ENCODE measurements at places on chromosomes 16 and 17. TPM values are rescaled to one million over a fixed set of nuclear protein-coding genes. Genes with fewer than 3 reads are reported as not detected.
A peak's percentile ranks its signal among the peaks of the same experiment; 100 is the strongest.

- peaks cover 24% of the 10 kb centered on the region for H3K4me1 ChIP-seq
- no peak for DNase-seq
- H3K4me3 ChIP-seq: no peak overlapping the region
- H3K27ac ChIP-seq: no peak overlapping the region
- H3K27me3 ChIP-seq: no peaks in the 10 kb centered on the region
- no peaks in the 10 kb centered on the region for H3K36me3 ChIP-seq
Measured at GRCh38 chr16:17461951-17462729, 8.6 kb downstream of the XYLT1 start.

DNA sequence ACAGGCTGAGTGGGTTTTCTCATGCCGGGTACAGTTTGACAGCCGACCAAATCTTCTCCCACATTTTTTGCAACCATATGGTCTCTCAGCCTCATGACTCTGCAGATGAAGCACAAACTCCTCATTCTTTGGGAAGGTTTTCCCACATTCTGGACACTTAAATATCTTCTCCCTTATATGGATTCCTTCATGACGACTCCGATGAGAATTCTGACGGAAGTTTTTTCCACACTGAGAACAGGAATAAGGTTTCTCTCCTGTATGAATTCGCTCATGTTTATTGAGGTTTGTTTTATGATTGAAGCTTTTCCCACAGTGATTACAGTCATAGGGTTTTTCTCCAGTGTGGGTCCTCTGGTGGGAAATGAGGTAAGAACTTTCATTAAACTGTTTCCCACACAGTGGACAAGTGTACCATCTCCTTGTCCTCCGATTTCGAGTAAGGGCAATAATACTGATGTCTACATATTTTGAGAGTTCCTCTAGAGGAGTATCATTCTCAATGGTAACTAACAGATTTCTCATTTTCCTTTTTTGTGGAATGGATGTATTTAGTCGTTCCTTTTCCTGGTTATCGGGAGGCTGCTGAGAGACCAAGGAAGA, 10.9 kb downstream of the ZNF200 start:
- no peaks in the 10 kb centered on the region for H3K27me3 ChIP-seq
- H3K4me1 ChIP-seq: no peaks in the 10 kb centered on the region

GRCh38 chr16:50407351-50407750, 38.6 kb upstream of the BRD7 start:
- H3K27ac ChIP-seq: no peak overlapping the region
- H3K36me3 ChIP-seq: no peaks in the 10 kb centered on the region
- no peak for DNase-seq
- no peaks in the 10 kb centered on the region for H3K4me1 ChIP-seq
- H3K27me3 ChIP-seq: no peaks in the 10 kb centered on the region

GRCh38 chr17:53039981-53040380, 782.7 kb upstream of the KIF2B start:
- H3K27ac ChIP-seq: no peak overlapping the region
- no peaks in the 10 kb centered on the region for H3K36me3 ChIP-seq
- no peak for DNase-seq
- no peaks in the 10 kb centered on the region for H3K27me3 ChIP-seq
- no peaks in the 10 kb centered on the region for H3K4me1 ChIP-seq

DNA sequence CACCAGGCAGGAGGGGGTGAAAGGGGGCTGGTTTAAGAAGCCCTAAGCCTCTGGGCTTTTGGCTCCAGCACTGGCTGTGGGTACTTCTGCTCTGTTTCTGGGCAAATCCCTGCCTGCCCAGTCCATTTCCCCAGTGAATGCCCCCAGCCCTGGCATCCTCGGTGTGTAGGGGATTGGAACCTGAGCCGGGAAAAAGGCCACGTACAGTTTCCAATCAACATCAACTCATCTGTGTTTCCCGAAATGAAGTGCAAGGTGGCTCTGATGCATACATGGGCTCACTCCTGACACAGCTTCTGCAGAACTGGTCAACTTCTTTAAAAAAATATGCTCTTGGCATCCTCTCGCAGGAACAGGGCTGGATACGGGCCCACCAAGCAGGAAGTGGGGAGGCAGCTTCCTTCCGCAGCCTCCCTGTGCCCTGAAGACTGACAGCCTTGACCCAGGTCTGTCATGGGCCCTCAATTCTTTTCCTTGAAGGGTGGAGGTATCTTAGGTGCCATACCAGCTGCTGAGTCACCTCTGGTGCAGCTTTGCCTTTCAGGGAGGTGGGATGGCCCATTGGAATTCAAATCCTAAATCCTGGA, 73.3 kb downstream of the N4BP1 start:
- H3K27ac ChIP-seq: no peak overlapping the region
- peaks cover 17% of the 10 kb centered on the region for H3K36me3 ChIP-seq
- peaks cover 9% of the 10 kb centered on the region for H3K4me1 ChIP-seq
- no peaks in the 10 kb centered on the region for H3K27me3 ChIP-seq
- DNase-seq: no peak
- H3K4me3 ChIP-seq: no peak overlapping the region

DNA sequence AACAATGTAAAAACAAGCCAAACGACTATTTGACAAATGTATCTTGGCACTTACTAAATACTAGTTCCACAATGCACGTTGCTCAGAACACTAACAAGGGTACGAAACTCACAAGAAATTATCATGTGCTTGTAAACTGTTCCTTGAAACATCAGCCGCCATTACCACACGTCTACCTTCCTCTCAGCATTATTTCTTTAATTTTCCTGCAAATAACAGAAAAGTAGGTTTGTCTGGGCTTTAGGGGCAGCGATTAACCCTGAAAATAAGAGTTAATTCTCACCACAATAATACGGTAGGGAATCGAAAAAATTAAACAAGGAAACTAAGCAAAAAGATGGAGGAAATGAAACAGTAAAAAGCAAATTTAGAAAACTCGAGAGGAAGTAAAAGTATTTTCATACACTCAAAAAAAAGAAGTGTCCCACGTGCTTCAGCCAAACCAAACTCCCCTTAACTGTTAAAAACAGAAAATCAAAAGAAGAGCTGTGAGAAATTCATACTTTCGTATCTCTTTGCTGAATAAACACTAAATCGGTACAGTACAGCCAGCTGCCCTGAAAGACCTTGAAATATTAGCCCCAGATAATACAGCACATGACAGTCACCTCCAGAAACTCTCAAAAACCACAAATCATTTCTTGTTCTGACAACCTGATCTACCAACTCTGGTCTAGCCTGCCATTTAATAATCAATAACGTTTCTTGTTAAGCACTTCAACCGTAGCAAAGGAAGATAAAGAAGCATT, 1.2 kb downstream of the ARHGAP17 start:
- H3K4me1 ChIP-seq: peaks cover 71% of the 10 kb centered on the region
- peak; percentile 12 for DNase-seq
- peak overlapping the region; percentile 89 for H3K27ac ChIP-seq
- H3K36me3 ChIP-seq: no peaks in the 10 kb centered on the region

The CD300LG gene
- not detected for polyA plus RNA-seq

Data from CD4-positive, alpha-beta memory T cell (primary cell).